ENCODE measurements at places on chromosomes 12 and 14.

DNA sequence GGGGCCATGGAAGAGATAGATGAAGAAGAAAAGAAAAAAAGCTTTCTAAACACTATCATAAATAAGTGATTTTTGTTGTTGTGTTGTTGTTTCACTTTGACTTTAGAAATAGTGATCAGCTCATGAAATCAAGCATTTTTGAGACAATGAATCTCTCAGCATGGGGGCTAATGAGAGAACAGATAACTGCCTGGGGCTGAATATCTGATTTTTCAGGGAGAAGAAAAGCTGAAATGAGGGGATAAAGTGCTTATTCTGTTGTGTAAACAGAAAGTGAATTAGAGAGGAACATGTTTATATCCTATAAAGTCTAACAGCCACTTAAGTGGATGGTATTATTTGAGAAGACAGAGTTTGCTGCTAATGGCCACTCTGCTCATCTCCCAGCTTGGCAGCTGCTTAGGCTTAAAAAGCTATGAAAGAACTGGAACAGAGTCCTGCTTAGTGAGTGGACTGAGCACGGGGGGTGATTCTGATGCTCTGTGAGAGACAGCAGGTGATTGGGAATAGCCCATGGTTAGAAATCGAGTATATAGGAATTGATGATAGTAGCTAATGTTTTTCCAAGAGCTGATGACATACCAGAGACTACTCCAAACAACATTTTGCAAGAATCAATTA lies 646.1 kb upstream of the TMEM132C start:
- DNase-seq = no peak

DNA sequence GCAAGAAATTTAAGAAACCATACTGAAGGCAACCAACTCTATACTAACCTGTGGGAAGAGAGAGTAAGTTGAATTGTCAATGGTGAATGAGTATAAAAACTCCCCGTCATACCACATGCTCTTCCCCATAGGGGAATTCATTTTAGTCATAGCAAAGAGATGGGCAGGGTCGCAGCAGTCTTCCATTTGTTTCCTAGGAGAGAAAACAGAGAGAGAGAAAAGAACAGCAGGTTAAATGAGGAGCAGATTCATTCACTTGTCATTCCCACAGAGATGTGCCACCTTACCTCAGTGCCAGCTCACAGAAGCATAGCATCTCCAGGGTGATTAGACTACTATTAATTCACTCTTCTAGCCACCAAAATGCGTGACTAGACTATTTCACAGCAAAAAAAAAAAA lies 47.4 kb downstream of the ST8SIA1 start:
- no peak for DNase-seq

DNA sequence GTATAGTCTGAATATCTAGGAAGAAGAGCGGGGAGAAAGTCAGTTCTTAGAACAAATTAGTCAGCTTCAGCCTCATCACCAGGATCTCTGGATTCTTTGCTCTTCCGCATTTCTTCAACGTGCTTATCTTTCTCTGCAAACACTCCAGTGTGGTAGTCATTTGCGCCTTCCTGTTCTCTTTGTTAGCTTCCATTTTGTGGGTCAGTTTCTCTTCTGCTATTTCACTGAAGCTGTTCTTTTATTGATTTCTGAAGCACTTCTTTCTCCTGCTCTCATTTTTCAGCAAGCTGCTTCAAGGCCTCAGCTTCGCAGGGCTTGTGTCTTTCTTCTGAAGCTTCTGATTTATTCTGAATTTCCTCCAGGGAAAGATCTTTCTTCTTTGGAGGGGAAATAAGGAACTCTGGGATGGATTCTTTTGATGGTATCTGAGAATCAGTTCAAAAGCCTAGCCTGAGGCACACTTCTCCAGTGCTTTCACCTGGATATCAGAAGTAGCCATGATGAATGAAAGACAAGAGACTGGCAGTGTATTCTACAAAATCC lies 13.5 kb downstream of the AMN1 start:
- DNase-seq = no peak

- no peak for DNase-seq
These were observed 47.5 kb downstream of the IFNG start for GRCh38 chr12:68111995-68112394.

GRCh38 chr12:94459728-94460615 lies at the start of gene CEP83:
Gene CEP83, minus strand, starts transcription at chr12:94459867. Its CDS starts 47,377 bp downstream, at chr12:94412490.
- DNase-seq = peak; percentile 98

- no peak for DNase-seq
These were observed 714.9 kb upstream of the MDGA2 start for GRCh38 chr14:48390346-48390745.

DNA sequence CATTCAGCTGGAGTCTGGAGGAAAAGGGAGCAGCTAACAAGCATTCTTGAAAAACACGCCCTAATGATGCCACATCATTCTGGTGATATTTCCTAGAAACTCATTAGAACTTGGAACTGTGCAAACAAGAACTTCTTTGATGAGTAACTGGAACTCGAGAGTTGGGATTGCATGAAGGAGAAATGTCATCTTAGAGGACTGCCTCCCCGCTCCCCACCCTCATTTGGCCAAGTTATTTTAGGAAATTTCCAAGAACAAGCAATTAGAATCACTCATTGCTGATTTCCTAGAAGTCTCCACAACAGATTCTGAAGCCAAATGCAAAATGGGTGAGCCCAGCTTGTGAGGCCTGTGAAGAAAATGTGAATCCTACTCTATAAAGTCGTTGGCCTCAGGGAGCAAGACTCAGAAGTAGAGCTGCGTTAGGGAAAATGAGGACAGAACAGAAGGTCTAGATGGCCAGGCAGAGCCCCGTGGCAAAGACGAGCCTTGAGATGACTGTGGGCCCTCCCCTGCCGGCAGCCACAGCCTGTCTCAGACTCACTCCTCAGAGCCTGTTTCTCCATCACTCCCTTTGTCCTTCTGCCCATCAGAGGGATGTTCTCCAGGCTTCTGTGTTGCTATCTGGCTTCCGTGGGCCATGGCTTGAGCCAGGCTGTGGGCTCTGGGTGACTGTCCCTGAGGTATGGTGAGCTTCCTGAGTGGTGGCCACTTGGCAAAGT lies 38.4 kb downstream of the RTL1 start:
- no peak for DNase-seq

GRCh38 chr14:70685474-70686197 lies 43.9 kb downstream of the TTC9 start:
- no peak for DNase-seq

- no peak for DNase-seq
These were observed 42.1 kb upstream of the RNASE3 start for GRCh38 chr14:20848955-20849570.

DNA sequence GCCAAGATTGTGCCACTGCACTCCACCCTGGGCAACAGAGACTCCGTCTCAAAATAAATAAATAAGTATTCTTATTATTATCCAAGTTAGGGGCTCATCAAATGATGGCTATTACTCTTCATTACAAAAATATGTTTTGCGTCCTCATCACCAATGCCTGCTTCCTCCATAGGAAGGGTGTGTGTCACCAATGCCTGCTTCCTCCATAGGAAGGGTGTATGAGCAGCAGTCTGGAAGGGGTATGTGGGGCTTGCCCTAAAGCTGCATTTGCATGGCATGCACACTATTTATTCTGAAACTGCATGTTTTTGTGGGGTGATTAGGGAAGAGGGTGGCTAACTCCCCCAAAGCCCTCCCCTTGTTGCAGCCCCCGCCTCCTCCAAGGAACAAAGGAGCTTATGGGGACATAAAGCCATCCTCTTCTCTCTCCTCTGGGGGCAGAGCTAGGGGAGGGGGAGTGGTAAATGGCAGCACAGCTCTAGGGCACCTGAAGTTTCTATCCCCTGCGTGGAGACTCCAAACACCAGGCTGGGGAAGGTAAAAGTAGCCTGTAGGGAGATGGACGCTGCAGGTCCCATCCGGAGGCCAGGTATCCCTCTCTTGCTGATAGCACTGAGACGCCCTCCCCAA lies 1.3 kb downstream of the CAMKK2 start:
- DNase-seq = no peak

- DNase-seq = no peak
These were observed 213.3 kb upstream of the TMTC1 start for GRCh38 chr12:29996993-29997392.

GRCh38 chr14:77908847-77909246 lies 108.9 kb downstream of the ADCK1 start:
- no peak for DNase-seq

DNA sequence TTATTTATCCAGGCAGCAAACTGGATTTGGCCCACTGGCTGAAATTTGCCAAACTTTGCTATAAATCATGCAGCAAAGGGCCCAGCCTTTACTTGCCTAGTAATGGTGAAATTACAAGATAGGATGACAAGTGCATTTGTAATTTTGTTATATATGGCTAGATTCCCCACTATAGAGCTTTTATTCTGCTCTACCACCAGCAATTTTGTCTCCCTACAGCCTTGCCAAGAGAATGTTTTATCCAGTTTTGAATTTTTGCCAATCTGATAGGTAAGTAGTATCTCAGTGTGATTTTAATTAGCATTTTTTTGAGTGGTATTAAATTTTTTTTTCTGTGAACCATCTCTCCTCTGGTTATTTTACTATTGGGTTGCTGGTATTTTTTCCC lies 161.6 kb downstream of the SLC41A2 start:
- no peak for DNase-seq

DNA sequence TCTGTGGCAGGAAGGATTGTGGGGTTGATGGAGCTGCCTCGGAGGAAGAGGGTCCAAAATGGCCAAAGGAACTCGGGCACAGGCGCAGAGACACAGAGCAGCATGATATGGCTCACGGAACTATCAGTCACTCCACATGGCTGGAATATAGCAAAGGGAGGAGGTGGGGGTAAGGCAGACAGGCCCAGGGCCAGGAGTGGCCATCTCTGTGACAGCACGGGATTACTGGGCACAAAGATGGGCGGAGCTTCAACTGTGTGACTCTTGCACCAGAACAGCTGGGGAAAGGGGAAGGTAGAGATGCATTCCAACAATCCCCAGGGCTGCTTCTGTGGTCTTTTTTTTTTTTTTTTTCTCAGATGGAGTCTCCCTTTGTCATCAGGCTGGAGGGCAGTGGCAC lies 24.8 kb upstream of the EML1 start:
- DNase-seq = no peak

DNA sequence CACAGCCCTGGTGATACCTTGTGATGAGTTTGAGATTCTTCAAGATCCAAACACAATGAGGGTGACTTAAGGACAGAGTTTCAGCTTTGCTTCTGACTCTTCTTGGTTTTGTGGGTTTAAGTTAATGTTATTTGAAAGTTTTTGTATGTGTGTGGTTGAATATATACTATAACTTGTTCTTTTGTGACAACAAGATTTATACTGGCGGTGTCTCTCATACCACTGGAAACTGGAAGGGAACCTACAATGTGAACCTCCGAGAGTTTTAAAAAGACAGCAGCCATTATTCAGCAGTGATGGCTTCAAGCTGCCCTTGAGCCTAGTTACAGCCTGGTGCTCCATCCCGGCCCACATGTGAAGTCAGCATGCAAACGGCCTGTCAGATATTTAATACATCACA lies 87.9 kb upstream of the IGF1 start:
- peak; percentile 28 for DNase-seq

DNA sequence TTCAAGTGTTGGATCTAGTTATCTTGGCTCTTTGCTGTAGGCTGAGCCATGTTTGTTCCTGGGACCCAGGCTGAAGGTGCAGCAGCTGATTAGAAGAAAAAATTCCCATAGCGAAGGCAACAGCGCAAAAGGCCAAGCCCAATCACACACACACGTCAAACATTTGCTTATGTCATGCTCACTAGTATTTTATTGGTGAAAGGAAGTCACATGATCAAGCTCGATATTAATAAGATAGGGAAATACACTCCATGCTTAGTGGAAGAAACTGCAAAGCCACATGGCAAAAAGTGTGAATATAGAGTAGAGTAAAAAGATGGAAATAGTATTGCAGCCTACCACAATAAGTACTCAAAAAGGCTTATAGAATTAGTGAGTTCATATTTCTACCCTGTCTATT lies 373.5 kb upstream of the FAR2 start:
- DNase-seq = no peak

GRCh38 chr14:100679707-100680438 lies 46.8 kb upstream of the DLK1 start:
- DNase-seq = peak; percentile 93

- no peak for DNase-seq
These were observed 11.5 kb downstream of the XRCC3 start for GRCh38 chr14:103703433-103704385.

Data from femur (tissue), 1 donor.